Common myeloid progenitor, CD34-positive (primary cell): ENCODE measurements at places on chromosomes 6 and 20.

DNA sequence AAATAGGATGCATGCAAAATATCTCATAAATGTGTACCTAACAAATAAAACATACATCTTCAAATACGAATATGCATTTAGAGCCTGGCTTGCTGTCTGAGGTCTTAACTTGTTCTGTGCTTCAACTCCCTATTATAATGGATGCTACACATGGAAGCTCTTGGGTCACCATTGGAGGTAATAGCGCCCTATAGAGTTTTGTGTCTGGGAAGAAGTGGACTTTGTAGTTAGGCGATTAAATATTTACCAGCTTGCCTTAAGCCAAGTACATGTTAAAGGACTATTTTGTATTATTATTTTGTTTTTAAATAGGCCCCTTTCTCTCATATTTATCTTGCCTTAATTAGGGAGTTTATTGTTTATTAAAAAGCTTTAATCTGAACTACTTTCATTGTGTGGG lies 107.4 kb downstream of the LAMA2 start:
- DNase-seq = no peak

- no peak for DNase-seq
These were observed 131.1 kb downstream of the TBXT start for GRCh38 chr6:166036316-166037095.

- peak; percentile 62 for DNase-seq
These were observed 412.6 kb upstream of the PLCB4 start for GRCh38 chr20:8656335-8656734.

DNA sequence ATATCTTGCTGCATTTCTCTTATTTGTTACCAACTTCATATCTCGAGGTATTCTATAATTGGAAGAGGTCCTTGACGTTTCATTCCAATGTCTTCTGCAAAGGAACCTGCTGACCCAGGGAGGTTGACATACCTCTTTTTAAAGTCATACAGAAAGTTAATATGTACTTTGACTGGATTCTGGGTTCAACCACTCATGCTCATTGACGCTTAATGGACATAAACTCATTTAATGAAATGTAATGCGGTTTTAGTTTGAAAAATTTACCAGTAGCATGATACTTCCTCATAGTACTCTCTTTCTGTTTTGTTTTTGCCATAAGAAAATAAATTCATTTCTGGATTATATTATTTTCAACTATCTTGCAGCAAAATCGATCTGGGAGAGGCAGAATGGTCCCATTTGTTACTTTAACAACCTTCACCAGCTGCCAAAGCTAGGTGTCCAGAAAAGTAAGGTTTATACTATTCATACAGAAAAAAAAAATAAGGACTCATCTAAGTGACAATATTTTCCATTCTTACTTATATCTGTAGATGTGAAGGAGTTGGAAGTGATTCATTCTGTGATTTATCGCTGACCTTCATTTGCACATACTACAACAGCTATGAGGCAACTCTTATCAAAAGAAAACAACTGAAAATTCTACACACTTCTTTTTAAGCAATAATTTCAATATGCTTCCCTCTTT lies 101.6 kb downstream of the ATXN1 start:
- DNase-seq = no peak

DNA sequence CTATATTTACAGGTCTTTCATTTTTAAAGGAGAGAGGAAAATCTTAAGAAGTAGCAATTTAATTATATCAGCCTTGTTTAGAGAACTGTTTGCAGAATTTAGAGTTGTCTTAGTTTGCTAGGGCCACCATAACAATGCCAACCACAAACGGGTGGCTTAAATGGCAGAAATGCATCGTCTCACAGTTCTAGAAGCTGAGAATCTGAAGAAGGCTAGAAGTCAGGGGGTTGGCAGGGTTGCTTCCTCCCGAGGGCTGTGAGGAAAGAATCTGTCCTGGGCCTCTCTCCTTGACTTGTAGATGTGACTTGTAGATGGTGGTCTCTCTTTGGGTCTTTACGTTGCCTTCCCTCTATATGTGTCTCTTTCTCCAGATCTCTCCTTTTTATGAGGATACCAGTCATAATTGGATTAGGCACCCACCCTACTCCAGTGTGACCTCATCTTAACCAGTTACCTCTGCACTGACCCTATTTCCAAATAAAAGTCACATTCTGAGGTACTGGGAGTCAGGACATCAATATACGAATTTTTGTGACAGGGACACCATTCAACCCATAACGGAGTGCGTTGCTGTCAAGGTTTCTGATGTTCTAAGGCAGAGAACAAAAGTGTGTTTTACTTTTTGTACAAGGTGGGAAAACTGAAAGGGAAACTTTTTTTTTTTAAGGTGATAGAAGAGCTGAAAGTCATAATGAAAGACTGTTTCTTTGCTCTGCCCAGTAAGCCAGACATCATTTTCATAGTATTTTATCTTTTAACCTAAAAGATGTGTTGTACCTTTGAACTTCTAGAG lies 84.4 kb downstream of the SAMD3 start:
- no peak for DNase-seq
